BJ (cell line): ENCODE measurements at places on chromosomes 1 and 21.

DNA sequence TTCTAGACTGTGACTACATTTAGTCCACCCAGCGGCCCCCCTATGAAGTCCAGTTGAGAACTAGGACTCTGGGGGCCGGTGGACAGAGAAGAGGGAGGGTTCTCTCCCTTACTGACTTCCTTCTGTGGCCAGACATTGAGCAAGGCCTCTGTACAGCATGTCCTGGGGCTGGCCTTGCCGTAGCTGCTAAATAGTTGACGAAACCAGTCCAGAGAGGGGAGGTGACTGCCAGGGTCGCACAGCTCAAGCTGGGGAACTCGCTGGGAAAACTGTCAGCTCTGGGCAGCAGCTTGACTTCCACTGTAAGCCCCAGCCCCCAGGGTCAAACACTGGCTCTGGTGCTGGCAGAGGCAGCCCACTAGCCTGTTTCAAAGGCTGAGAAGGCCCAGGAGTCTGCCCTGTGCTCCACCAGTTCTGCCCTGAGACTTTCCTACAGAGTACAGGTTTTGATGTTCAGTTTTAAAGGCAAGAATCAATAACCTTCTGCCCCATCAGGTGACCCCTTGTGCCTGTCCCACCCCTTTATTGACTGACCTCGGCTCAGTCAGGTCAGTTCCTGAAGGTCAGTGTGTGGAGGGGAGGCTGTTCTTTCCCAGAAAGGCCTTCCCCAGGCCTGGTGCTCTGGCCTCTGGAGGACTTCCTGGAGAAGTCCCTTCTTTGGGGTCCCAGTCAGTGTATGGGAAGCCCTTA, 14.1 kb downstream of the PCSK9 start:
- DNase-seq = no peak

DNA sequence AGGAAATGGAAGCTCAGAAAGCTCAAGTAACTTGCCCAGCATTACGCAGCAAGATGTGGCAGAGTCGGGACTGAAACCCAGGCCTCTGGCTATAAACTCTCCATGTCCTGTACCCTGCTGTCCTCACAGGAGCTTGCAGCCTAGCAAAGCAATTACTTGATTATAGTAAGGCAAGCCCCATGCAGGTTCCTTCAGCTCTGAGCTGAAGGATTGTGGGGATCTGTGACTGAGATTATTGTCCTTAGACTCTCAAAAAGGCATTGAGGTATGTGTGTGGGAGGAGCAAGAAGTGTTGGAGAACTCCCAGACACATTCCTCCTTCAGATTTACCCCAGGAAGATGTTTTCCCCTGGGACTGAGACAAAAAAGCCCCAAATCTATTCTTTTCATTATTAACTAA, 124.0 kb upstream of the SPATA6 start:
- DNase-seq = no peak

DNA sequence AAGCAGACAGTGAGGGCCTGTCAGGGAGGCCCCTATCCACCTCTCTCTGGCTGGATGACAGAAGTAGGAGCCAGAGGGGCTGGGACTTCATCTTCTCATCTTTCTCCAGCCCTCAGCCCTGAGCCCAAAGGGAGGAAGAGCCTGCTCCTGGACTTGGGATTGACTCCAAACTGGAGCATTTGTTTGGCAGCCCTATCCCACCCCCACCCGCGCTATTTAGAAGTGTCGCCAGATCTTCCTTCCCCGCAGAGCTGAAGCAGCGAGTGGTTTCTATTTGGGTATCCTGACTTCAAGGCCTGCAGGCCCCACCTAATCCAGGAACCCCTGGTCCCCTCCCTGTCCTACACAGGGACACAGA, 9.6 kb downstream of the NES start:
- DNase-seq = no peak

- DNase-seq = no peak
Measured at GRCh38 chr1:162552684-162553252, 8.8 kb upstream of the UAP1 start.

DNA sequence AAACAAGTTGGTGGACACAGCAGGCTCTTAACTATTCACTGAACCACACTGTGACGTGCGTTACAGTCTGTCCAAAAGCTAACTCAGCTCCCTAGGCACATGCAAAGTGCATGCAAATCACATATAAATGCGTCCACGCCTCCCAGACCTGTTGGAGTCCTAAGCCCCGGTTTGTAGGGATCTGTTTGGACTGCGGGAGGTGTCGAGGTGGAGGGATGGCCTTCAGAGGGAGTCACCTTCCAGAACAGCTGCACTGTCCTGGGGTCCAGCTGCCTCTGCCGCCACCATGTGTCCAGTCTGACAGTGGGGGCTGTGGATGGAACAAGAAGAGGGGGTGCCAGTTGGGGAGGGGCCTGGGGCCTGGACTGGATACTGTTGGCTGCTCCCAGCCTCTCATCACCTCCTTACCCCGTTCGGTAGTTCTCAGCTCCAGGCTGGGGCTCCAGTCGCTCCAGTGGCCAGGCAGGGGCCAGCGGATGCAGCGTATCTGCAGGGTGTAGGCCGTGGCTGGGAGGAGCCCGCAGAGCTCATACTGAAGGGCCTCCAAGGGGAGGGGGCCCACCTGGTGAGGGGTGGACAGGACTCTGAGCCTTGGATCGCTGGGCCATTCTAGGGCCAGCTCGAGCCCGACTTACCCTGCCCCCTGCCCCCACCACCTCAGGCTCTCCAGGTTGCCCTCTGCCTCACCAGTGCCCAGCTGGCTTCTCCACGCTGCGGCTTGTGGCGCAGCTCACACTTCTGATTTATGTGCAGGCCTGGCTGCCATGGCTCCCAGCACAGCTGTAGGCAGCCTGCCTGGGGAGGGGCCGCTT, 7.9 kb upstream of the MRPS15 start:
- DNase-seq = no peak

- peak; percentile 32 for DNase-seq
Measured at GRCh38 chr1:103275725-103276124, 167.4 kb upstream of the COL11A1 start.

- no peak for DNase-seq
Measured at GRCh38 chr21:15839026-15839425, 109.2 kb downstream of the USP25 start.

- no peak for DNase-seq
Measured at GRCh38 chr1:109312246-109312645, 5.4 kb upstream of the MYBPHL start.

DNA sequence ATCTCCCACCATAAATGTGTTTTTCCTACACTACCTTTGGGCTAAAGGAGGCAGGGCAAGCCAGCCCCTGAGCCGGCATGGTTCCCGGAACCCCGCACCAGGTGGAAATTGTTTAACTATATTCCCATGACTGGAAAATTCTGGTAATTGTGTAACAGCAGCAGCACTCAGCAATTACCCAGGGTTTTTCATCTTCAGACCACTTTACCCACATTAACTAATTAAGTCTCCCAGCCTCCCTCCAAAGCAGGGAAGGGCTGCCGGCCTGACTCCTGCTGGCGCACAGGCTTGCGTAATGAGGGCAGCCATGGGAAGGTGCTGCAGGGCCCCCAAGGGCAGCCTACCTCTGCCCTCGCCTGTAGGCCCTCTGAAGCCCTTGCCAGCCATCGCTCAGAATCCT, 140.7 kb upstream of the VAMP3 start:
- no peak for DNase-seq

DNA sequence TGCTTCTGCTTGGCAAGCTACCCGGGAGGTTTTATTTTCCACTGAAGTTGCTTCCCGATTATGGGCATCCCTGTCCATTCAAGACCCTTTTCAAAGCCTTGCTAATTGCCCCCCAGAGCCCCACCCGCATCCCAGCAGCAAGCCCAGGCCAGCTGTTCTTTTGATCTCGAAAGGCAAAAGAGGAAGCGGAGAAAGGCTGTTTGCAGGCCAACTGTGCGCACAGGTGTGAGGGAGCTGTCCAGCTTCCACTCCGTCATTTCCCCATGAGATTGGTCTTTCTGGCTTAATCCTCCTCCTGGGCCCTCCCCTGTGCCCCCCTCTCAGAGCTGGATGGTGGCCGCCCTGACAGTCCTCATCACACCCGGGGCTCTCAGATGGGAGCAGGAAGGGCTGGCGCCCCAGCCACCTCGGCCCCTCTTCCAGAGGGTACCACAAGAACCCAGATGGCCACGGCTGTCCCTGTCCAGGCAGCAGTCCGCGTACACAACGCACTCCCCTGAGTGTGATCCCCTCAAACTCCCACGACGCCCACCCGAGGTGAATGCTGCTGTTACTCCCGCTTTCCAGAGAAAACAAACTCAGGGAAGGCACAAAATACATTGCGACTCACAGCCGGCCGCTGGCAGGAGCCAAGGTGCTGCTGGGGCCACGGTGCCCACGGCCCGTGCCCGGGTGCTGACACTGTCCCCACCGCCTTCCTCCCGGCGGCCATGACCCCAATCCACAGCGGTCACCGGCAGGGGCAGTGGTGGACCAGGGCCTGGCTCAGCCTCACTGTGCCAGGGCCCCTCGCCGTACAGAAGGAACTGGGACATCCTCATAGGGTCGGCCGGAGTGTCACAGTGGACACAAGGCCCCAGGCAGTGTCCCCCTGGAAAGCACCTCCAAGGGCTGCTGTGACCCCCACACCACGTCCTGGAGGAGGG, 121.9 kb downstream of the CRYAA start:
- DNase-seq = no peak

DNA sequence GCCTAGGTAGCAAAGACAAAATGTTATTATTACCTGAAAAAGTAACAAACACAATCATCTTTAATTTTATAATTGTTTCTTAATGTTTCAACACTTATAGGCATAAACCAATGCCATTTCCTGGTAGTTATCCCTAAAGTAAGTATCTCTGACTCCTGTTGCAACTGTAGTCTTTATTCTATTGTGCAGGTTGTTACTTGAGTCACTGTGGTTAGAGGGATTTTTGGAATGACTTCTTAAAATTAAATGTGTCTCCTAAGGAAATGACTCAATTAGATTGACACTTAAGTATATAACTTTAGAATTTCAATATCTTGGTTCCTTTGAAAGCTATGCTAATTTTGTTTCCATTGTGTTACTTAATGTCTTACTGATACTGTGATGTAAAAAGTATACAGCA, 143.9 kb downstream of the PHTF1 start:
- DNase-seq = peak; percentile 6

DNA sequence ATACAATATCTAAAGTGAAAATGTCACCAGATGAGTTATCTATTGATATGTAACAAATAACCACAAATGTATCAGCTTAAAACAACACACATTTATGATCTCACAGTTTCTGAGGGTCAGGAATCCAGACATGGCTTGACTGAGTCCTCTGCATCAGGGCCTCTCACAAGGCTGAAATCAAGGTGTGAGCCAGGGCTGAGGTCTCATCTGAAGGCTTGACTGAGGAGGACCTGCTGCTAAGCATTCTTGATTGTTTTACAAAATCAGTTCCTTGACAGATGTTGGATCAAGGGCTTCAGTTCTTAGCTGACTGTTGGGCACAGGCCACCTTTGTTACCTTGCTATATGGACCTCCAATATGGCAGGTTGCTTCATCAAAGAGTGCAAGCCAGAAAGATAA, 483.7 kb downstream of the CAMTA1 start:
- no peak for DNase-seq

- no peak for DNase-seq
Measured at GRCh38 chr1:183124259-183124658, 61.8 kb upstream of the LAMC2 start.

- DNase-seq = no peak
Measured at GRCh38 chr21:29407571-29407970, 108.8 kb downstream of the BACH1 start.

DNA sequence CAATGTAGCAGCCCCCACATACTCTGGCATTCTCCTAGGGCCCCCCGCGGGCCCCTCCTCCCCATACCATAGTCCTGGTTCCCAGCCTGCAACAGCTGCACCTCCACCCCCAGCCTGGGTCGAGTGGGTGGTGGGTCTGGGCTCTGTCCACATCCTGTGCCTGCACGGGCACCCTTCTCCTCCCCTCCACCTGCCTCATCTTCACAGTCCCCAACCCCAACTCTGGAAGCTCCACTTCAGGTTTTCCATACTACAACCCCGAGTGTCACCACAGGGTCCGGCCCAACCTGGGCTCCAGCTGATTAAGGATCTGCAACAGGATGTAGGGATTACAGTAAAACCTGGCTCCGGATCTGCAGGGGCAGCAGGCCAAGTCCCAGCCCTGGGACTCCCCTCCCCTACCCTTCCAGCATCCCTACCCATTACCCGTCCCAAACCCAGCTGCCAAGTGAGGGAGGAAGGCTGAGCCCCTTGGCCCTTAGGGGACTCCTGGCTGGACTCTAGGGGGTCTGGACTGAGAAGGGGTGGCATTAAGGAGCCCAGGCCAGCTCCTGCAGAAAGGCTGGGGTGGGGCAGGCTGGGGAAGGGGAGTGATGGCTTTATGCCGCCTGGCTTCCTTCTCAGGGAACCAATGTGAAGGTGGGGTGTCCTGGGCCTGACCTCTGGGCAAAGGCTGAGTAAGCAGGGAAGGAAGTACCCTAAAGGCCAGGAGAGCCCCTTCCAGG, 116.8 kb downstream of the CASZ1 start:
- no peak for DNase-seq

- DNase-seq = no peak
Measured at GRCh38 chr21:36511484-36512220, 31.7 kb upstream of the CLDN14 start.

DNA sequence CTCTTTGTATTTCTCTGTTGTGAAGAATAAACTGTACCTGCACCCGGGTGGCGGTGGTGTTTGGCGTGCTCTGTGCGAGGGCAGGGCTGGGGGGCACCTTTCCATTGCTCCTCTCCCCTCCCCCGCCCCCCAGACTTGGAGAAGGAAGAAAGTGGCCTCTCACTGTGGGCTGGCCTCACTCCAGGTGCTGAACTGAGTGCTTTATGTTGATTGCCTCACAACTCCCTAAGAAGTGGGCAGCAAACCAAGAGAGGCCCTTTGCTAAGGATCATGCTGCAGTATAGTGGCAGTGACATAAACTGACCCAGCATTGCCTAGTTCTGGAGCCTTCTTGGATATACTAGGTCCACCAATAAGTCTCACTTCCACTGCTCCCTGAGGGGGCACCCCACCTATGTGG, 20.2 kb downstream of the A3GALT2 start:
- DNase-seq = no peak

- DNase-seq = no peak
Measured at GRCh38 chr1:207910591-207911354, at the start of gene CD34. Gene CD34, minus strand, starts transcription at chr1:207911125. Its CDS starts 45 bp downstream, at chr1:207911080.

- no peak for DNase-seq
Measured at GRCh38 chr1:77950873-77951272, 28.0 kb downstream of the FUBP1 start.

GRCh38 chr1:17826165-17826488, 71.0 kb downstream of the ACTL8 start:
- DNase-seq = no peak

DNA sequence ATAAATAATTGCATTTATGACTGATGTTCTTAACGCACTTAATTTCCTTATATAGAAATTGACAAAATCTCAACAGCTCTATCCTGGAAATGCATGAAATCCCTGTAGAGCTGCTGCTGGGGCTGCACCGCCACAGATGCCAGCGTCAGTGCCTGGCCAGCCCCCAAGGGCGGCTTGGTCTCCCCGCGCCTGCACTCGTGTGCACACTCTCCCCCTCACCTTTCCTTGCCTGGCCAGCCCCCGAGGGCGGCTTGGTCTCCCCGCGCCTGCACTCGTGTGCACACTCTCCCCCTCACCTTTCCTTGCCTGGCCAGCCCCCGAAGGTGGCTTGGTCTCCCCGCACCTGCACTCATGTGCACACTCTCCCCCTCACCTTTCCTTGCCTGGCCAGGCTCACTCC, 11.3 kb downstream of the TPRG1L start:
- no peak for DNase-seq

GRCh38 chr1:81069856-81070255, 730.9 kb upstream of the ADGRL2 start:
- DNase-seq = no peak
